ENCODE measurements at places on chromosomes 2 and 18. TPM values are rescaled to one million over a fixed set of nuclear protein-coding genes. Genes with fewer than 3 reads are reported as not detected.

EIF2AK2 gene
- total RNA-seq = 27.2 TPM

STEAP3 gene
- 8.6 TPM for total RNA-seq

IMP4 gene
- 111 TPM for total RNA-seq

CHRNG gene
- not detected for total RNA-seq

NDUFAF7 gene
- total RNA-seq = 13.0 TPM

DCDC2C gene
- total RNA-seq = not detected

AQP12A gene
- not detected for total RNA-seq

IL1RL1 gene
- total RNA-seq = 3.3 TPM

BCL2 gene
- total RNA-seq = 0.49 TPM

MC5R gene
- not detected for total RNA-seq
